HT-29 (cell line): ENCODE measurements at places on chromosomes 5 and 9.

DNA sequence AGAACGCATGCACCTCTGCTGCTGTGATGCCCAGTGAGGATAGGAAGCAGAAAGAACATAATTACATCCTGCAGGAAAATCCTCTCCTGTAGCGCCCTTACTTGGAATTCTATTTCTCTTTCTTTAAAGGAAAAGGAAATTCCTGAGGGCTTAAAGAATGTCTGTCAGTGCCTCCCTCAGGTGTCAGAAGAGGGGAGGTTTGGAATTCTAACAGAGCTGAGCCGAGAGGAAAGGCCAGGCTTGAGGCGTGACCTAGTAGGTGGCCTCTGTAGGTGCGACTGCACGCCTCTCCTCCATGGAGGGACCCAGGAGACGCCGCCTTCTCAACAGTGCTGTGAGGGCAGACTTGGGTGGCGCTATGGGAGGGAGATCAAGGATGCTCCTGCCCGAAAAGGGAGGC is 55.9 kb upstream of the ERCC6L2 start:
- no peak for DNase-seq

DNA sequence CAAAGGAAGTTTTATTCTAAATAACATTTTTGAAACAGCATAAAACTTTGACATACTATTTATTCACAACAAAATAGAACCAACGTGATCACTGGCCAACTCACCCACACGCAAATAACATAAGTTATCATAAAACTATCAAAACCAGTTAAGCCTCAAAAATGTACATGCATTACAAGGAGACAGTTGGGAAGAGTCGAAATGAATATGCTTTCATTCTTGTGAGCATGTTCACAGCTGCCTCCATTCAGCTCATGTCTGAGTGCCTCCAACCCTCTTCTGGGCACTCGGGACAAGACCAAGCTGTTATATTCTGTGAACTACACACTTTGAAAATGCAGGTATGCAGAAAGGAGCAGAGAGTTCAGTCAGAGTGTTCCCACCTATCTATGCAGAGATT is 284.9 kb downstream of the BNC2 start:
- DNase-seq: no peak

DNA sequence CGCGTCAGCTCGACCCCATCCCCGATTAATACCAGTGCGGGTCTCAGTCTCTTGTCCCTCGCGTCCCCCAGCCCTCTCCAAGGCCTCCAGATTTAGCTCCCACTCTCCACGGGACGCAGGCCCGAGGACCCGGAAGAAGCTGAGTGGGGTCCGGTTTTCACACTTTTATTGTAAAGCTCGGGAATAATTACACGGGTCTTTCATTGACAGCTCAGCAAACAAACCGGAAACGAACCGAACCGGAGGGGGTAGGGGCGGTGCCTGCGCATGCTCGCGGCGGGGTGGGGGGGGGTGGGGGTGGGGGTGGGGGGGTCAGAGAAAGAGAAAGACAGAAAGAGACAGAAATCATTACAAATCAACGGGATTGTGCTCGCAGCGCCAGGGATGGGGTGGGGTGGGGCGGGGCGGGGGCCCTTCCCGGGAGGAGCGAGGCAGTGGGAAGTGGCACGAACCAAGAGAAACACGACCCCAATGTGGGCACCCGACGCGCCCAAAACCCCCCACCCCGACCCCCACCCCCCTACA is 27.9 kb downstream of the PCDH1 start:
- DNase-seq: no peak

- no peak for DNase-seq
These were observed 7.5 kb upstream of the RECK start for GRCh38 chr9:36029202-36029601.
